ENCODE measurements at places on chromosomes 2 and 18. TPM values are rescaled to one million over a fixed set of nuclear protein-coding genes. Genes with fewer than 3 reads are reported as not detected.

The LAMA1 gene
- 1.8 TPM for total RNA-seq

DNA sequence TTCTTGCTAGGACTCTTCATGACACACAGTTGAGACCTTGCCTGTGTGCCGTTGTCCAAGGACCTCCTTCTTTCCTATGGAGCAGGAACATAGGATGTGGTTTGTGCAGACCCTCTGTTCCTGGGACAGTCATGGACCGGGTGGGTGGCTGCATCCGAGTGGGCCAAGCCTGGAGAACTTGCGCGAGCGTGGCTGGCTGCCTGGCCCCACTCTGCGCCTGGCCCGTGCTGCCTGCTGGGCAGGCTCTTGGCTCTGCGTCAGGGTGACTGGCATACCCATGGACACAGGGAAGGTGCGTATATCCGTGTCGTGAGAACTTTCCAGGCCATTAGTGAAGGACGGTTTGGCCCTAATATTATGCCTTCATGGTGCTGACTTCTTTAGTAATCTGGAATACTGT lies 68.2 kb downstream of the DCDC2C start:
- no peak for DNase-seq
- H3K4me1 ChIP-seq = no peaks in the 10 kb centered on the region
- no peaks in the 10 kb centered on the region for H3K36me3 ChIP-seq
- H3K27me3 ChIP-seq = no peaks in the 10 kb centered on the region
- H3K4me3 ChIP-seq = no peak overlapping the region

The OR6B2 gene
- total RNA-seq = not detected

The FRZB gene
- total RNA-seq = 9.5 TPM

DNA sequence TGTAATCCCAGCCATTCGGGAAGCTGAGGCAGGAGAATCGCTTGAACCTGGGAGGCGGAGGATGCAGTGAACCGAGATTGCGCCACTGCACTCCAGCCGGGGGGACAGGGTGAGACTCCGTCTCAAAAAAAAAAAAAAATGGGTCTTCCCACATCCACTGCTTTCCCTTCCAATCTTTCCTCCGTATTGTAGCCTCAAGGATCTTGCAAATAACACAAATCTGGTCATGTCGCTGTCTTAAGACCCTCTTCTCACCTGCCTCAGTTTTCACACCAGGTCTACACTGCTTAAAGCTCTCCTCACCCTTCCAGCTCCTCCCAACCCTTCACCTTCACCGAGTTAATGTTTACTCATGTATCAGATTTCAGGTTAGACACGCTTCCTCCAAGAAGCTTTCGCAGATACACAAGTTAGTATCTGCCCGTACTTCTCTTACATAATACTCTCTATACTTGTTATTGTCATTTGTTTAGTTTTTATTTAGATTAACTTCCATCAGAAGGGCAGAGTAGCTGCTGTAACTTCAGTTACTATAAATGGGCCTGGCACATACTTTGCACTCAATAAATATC lies 1.5 kb downstream of the IER3IP1 start:
- H3K4me1 ChIP-seq = no peaks in the 10 kb centered on the region
- H3K36me3 ChIP-seq = no peaks in the 10 kb centered on the region

- H3K36me3 ChIP-seq = no peaks in the 10 kb centered on the region
- no peak overlapping the region for H3K4me3 ChIP-seq
- H3K27me3 ChIP-seq = no peaks in the 10 kb centered on the region
Measured at GRCh38 chr18:9296233-9297006, 38.2 kb upstream of the TWSG1 start.

The ASIC4 gene
- not detected for total RNA-seq

DNA sequence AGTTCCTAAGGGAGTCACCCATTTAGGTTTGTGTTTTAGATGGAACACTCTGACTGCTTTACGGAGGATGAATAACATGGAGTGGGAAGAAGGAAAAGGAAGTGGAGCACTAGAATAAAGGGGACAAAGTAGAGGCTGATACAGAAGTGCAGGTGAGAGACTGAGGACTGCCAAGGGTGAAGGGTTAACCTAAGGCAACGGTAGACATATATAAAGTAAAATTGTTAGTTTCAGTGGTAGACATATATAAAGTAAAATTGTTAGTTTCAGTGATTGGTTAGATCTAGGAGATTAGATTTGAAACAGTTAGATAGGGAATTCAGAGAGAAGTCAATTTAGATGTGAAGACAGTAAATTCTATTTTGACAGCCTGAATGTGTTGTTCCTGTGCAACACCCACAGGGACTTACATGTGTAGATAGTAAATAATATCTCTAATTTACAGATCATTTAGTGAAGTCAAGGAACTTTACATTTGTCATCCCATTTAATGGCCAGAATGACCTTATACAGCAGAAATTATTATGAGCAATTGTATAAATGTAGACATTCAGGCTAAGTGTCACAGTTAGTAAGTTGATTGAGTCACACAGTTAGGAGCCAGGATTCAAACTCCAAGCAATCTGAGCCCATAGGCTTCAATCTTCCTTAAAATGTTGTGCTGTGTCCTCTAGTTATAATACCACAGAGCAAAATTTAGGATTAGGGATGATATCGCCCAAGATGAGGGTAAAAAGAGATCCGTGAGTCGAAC lies 270.8 kb upstream of the UBE2E3 start:
- H3K4me1 ChIP-seq = no peaks in the 10 kb centered on the region
- no peaks in the 10 kb centered on the region for H3K36me3 ChIP-seq
- no peak overlapping the region for H3K4me3 ChIP-seq
- DNase-seq = no peak
- H3K27ac ChIP-seq = no peak overlapping the region
- no peaks in the 10 kb centered on the region for H3K27me3 ChIP-seq

The SLC4A1AP gene
- total RNA-seq = 15.0 TPM

- peaks cover 7% of the 10 kb centered on the region for H3K4me1 ChIP-seq
- DNase-seq = peak; percentile 43
- H3K36me3 ChIP-seq = no peaks in the 10 kb centered on the region
- H3K27ac ChIP-seq = peak overlapping the region; percentile 8
- H3K4me3 ChIP-seq = no peak overlapping the region
Measured at GRCh38 chr18:45014047-45014501, 333.4 kb downstream of the SETBP1 start.

GRCh38 chr2:12064153-12064552 lies 317.7 kb downstream of the LPIN1 start:
- H3K4me3 ChIP-seq = no peak overlapping the region
- H3K36me3 ChIP-seq = no peaks in the 10 kb centered on the region
- DNase-seq = no peak
- H3K4me1 ChIP-seq = no peaks in the 10 kb centered on the region
- H3K27me3 ChIP-seq = no peaks in the 10 kb centered on the region
- H3K27ac ChIP-seq = no peak overlapping the region

The ASAP2 gene
- 32.4 TPM for total RNA-seq

The SLC4A5 gene
- 3.9 TPM for total RNA-seq

GRCh38 chr18:57989536-57989935 lies 54.5 kb upstream of the NEDD4L start:
- no peak for DNase-seq
- no peaks in the 10 kb centered on the region for H3K27me3 ChIP-seq
- no peaks in the 10 kb centered on the region for H3K4me1 ChIP-seq
- H3K36me3 ChIP-seq = no peaks in the 10 kb centered on the region
- H3K4me3 ChIP-seq = no peak overlapping the region

The BUB1 gene
- total RNA-seq = not detected

DNA sequence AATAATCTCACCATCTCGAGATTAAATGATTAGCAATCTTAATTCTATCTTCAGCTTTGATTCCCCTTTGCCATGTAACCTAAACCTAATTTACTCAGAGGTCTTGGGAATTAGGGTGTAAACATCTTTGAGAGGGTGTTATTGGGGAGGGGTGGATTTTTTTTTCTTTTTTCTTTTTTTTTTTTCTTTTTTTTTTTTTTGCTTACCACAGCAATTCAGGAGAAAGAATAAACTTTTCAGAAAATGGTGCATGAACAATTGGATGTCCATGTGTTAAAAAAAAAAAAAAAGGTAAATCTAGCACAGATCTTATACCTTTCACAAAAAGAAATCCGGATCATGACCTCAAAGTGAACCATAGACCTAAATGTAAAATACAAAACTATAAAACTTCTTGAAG lies 160.8 kb upstream of the FANCL start:
- H3K27ac ChIP-seq = no peak overlapping the region
- no peaks in the 10 kb centered on the region for H3K36me3 ChIP-seq
- no peaks in the 10 kb centered on the region for H3K4me1 ChIP-seq
- no peak overlapping the region for H3K4me3 ChIP-seq

GRCh38 chr18:7452331-7452730 lies 114.8 kb upstream of the PTPRM start:
- H3K27me3 ChIP-seq = no peaks in the 10 kb centered on the region
- H3K4me3 ChIP-seq = no peak overlapping the region

GRCh38 chr18:32389191-32389590 lies 81.5 kb downstream of the GAREM1 start:
- H3K27ac ChIP-seq = no peak overlapping the region
- H3K4me1 ChIP-seq = no peaks in the 10 kb centered on the region
- no peaks in the 10 kb centered on the region for H3K36me3 ChIP-seq
- no peak overlapping the region for H3K4me3 ChIP-seq

The CDH19 gene
- 1.8 TPM for total RNA-seq
